SK-N-DZ (cell line): ENCODE measurements at places on chromosomes 5 and 9.

DNA sequence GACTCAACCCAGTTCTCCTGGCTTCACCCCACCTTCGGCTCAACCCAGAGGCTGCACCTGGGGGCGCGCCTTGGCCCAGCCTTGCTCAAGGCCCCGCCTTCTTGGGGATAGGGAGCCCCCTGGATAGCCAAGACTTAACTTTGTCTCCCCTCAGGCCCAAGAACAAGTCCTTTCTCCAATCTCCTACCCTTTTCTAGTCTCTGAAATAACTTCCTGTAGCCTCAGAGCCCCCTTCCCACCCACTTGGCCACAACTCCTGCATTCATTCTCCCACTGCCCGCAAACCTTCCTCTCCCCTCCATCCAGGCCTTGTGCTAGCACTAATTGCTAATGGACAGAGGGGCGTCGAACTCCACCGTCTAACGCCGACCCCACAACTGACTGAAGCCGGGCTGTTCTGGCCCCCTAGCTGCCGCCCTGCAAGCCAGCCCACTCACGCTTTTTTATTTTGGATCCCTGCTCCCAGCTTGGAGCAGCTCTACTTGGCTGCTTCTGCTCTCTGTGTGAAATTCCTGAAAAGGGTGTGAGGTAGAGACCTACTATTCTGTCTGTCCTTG, 579 bp upstream of the ASTN2 start:
- DNase-seq = peak; percentile 41

- DNase-seq = no peak
Observed at GRCh38 chr5:95935553-95936100, 26.0 kb downstream of the ELL2 start.

GRCh38 chr5:14745753-14746152, 81.2 kb downstream of the OTULIN start:
- DNase-seq = no peak

DNA sequence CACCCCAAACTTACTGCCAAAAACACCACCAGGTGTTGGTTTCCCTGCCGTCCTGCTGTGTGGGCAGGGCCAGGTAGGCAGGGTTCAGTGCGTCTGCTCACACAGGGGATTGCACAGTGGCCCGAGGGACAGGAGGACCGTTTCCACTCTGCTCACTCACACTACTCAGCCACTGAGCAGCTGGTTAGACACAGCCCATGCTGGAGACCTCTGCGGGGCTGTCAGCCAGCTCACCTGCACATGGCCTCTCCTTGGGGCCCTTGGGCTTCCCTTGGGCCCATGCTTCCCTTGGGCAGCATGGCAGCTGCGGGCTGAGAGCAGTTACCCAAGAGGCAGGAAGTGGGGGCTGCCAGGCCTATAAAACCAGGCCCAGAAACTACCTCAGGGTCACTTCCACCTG, 79.0 kb downstream of the SYK start:
- no peak for DNase-seq

DNA sequence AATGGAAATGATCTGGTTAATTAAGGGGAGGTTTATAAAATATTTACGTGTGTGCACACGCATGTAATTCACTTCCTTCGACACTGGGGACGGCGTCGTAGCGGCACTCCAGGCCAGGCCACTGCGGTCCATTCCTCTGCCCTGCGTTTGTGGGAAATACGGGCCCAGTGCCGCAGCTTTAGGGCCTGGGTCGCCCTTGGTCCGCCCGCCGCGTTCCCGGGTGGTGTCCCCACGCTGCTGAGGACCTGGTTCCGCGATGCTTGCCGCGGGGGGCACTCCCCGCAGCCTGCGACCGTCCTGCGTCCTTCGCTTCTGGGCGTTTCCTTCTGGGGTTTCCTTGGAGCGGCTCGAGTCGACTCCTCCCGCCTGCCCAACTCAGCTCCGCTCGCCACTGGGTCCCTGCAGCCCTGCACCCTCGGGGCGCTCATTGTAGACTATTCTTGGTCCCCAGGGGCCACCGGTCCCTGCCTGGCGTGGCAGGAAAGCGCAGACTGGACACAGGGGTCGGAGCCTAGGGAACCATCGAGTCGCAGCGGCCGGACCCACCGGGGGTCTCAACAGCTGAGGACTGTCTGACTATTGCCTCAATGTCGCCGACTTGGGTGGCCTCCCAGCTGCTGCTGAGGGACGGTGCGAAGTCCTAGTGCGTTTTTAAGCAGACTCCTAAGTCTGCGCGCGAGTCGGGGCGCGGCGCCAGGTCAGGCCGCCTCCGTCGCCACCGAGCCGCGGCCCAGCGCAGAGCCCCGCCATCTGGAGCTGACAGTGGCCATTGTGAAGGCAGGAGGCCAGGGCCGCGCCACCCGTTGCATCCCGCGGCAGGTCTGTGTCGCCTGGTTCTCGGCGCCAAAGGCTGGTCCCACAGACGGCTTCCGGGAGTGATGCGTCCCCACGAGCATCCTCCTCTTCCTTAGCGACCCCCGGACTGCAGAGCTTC, 4.4 kb upstream of the IRX1 start:
- DNase-seq = no peak

- no peak for DNase-seq
Observed at GRCh38 chr5:132504746-132505145, 14.2 kb upstream of the IRF1 start.

DNA sequence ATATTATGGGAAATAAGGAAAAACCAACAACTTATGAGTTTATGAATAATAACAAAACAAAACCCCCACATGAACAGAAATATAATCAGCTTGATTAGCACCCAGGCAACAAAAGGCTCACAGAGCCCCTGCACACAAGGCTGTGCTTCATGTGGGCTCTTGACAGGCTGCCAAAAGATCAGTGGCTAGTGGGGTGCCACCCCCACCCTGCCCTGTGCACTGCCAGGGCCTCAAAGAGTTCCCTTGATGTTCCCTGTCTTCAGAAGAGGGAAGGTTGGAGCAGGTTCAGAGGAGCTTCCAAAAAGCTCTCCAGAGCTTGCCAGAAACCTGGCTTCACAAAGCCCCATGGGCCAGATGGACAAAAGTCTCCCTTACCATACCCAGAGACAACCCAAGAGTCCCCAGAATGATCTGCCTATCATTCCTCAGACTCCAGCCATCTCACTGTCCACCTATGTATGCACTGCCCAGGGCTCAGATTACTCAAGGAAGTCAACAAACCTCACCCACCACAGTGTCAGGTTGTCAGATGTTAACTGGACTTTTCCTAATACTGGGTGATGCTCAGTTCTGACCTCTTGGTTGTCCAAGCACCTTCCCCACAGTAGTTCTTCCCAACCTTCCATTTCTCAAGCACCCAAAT, 87.5 kb downstream of the SIL1 start:
- peak; percentile 41 for DNase-seq

- DNase-seq = no peak
Observed at GRCh38 chr9:94086486-94087345, 2.5 kb downstream of the PTPDC1 start.

GRCh38 chr5:176180339-176180738, 57.9 kb upstream of the SIMC1 start:
- DNase-seq = no peak
